ENCODE measurements at places on chromosomes 1 and 21.

- peak; percentile 15 for DNase-seq
Measured at GRCh38 chr1:109250454-109251276, 1.3 kb downstream of the CELSR2 start.

GRCh38 chr1:112110031-112110430 is 120.6 kb upstream of the KCND3 start:
- no peak for DNase-seq

DNA sequence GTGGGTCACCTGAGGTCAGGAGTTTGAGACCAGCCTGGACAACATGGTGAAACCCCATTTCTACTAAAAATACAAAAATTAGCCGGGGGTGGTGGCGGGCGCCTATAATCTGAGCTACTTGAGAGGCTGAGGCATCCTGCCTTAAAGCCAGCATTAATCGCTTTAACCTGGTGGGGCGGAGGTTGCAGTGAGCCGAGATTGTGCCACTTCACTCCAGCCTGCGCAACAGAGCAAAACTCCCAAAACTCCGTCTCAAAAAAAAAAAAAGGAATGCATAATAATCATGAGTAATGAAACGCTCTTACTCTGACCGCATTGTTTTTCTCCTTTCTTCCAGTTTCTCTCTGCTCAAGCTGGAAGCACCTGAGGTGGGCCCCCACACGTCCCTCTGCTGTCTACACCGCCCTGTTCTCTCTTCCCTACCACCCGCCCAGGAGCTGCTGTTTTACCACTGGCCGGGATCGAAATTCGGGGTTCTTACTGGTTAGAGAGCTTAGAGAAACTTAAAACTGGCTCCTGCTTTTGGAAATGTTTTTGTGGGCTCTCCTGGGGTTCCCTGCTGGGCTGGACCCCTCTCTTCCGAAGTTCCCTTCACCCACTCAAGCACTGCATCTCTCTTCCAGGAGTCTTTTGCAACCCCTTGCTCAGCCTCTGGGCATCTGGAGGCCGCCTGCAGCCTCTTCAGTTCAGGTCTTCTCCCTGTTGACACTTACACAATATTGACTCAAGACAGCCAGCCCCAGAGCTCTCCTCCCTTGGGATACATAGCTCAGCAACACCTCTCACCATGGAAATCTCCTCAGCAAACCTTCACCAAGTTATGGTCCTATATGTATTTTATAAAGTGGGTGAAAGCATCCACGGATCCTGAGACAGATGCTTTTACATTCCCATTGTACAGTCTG is 62.5 kb downstream of the FAM163A start:
- DNase-seq = no peak

- DNase-seq = no peak
Measured at GRCh38 chr1:77084457-77084856, 134.8 kb downstream of the PIGK start.

DNA sequence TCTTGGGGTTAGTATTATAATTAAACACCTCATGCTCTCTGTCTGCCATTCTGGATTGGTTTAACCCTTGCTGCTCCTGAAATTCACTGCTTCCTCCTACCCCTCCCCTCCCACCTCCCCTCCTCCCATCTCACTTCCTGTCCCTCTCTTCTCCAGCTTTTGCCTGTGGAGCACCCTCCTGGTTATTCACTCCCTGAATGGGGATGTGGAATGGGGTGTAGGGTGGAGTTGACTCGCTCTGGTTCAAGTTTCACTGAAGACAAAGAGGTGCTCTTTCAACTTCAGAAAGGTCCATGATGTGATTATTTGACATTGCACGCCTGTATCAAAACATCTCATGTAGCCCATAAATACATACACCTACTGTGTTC is 160.5 kb downstream of the PLXNA2 start:
- no peak for DNase-seq

DNA sequence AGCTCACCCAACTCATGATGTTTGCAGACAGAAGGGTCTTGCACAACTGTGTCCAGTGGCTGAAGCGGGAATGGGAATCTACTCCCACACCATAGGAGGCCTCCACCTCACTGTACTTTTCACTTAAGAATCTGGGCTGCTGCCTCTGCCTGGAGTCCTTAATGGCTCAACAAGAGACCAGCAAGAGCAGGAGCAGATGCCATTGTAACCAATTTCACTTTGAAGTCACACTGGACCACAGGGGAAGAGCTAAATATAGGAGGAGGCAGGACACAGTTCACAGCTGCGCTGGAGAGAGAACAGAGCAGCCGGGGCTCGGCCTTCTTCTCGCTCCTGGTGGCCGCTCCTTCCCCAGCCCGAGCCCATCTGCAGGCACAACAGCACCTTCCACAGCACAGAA is 120.4 kb downstream of the SIPA1L2 start:
- DNase-seq = no peak

DNA sequence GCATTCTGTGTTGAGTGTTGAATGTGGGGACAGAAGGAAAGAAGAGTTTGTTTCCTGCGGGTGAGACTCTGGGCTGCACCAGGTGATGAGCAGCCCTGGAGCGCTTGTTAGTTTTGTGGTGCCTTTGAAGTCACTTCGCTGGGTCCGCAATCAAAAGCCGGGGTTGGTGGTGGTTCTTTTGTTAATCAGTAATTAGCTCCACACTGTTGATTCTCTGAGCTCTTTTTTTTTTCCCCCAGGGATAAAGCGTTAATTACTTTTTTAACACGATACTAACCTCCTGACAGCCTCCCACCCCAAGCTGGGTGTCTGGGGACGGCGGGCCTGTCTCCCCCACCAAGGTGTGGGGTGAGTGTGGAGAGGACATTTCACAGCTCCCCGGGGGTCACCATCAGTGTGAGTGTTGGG is 56.6 kb downstream of the AGPAT3 start:
- DNase-seq = no peak

DNA sequence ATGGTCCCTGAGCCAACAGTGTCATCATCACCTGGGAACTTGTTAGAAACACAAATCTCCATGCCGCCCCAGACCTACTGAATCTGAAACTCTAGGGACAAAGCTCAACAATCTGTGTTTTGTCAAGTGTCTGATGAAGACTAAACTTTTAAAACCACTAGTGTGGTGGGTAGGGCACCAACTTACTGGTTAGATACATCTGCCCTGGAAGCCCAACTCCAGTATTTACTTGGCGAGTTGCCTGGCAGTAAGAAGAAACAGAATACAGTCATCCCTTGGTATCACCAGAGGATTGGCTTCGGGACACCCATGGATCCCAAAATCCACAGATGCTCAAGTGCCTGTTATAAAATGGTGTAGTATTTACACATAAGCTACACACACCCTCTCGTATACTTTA is 367.9 kb upstream of the DUSP10 start:
- no peak for DNase-seq

GRCh38 chr1:65572701-65573421 is 152.4 kb downstream of the LEPR start:
- DNase-seq = no peak

- no peak for DNase-seq
Measured at GRCh38 chr21:28543975-28544374, 448.7 kb downstream of the LTN1 start.

- no peak for DNase-seq
Measured at GRCh38 chr1:41380979-41381691, 19.9 kb downstream of the FOXO6 start.

GRCh38 chr21:15549671-15550070 is 180.1 kb upstream of the USP25 start:
- no peak for DNase-seq

DNA sequence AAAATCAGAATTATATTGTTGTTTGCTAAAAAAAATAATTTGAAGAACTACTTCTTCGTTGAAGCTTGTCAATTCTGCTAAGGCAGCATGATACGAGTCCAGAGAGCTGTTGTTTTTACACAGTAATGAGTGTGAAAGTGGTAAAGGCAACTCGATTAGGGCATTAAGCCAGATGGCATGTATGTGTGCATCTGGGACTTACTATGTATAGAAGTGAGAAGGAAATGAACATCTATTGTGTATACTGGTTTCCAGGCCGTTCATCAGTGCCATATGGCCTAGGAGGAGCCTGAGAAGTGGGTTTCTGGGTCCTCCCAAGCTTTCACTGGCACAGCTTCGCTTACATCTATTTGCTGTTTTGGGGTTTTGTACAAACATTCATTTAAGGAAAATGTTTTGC is 5.7 kb downstream of the CTPS1 start:
- DNase-seq = no peak

DNA sequence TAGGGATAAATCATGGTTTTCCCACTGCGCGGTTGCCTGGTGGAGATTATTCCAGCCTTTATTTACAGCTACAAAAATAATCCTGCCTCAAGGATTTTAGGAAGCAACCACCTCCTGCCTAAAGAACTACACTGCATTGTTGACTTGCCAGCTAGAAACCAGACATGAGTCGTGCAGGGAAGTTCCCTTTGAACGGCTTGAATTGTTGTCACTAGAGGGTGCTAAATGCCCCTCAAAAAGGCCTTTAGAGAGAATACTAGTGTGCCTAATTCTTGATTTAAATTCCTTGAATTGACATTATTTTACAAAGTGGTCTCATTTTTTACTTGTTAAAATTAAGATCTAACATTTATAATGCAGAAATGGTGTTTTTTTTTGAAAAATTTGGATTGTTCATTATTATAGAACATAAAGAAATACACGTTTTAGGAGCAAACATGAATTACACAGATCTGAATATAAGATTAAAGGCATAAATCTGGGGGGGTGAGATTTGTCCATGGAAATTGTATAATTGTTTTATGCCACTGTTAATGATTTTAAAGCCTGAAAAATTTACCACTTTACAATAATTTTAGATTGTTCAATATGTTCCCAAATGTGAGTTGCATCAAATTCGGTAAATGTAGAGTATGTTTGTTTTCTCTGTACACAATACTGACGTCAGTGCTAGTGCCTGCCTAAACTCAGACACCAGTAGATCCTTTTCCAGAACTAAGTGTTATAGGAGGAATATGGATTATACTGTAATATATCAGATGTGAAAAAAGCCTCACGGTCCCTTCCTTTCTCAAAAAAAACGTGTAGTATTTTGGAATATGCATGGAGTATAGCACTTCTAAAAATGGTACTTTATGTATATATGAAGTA is 7.6 kb upstream of the ERG start:
- peak; percentile 13 for DNase-seq

DNA sequence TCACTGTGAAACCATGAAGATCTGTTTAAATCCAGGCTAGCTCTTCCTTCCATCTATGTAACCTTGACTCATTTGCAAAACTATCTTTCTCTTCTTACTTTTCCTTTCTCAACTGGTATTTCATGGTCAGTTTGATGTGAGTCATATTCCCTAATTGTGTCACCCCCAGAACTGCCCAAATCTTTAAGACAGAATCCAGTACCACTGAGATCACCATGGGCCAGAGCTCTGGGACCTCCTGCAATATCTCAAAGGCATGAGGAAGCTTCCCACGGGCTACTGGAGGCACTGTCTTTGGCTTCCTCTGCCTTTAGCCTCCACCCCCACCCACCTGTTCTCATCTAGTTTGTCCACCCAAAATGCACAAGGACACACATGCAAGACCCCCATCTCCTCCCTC is 274.4 kb upstream of the FMN2 start:
- no peak for DNase-seq

DNA sequence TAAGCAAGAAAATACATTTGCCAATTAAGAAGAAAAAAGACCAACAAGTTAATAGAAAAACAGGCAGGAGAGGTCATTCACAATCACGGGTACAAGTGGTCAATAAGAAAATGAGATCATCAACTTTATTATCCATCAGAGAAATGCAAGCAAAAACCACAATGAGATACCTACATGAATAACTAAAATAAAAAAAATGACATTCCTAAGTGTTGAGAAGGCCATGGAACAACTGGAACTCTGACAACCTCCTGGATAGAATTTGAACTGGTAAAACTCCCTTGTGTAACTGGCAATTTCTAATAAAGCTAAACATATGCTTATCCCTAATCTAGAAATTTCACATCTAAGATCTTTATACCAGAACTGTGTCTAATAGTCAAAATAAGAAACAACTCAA is 135.4 kb upstream of the BACE2 start:
- DNase-seq = no peak

DNA sequence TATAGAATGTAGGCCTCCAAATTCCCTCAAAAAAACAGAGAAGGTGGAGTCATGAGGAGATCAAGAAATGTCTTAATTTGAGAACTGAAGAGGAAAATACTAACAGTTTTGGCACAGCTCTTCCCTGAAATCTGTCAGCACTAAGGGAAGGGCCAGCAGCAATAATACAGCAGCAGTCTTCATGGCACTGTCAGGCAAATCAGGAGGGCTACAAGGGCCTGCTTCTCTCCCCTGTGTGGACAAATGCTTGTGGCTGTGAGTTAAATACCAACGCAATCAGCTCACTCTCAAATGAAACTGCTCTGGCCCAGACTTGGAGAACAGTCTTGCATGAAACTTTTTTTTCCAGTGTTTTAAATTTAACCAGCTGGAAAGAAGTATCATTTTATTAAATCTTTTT is 20.5 kb upstream of the CNN3 start:
- DNase-seq = no peak

DNA sequence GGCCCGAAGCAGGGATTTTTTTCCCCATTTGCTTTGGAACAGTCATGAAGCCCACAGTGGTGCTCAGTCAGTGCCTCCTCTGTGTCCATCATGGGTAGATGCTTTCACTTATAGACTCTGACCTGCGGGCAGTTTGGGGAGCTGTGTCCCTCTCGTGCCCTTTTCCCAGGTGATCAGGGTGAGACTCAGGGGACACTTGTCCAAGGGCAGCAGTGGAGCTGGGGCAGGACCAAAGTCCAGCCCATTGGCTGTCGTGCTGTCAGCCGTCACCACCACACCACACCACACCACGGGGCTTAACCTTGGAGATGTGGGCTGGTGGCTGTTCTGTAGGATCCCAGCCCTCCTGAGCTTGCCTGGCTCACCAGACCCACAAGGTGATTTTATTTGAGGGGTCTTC is 34.9 kb downstream of the SIM2 start:
- no peak for DNase-seq

- no peak for DNase-seq
Measured at GRCh38 chr1:116403496-116404136, 30.6 kb downstream of the ATP1A1 start.

GRCh38 chr1:173255214-173255813 is 48.2 kb upstream of the TNFSF4 start:
- no peak for DNase-seq

DNA sequence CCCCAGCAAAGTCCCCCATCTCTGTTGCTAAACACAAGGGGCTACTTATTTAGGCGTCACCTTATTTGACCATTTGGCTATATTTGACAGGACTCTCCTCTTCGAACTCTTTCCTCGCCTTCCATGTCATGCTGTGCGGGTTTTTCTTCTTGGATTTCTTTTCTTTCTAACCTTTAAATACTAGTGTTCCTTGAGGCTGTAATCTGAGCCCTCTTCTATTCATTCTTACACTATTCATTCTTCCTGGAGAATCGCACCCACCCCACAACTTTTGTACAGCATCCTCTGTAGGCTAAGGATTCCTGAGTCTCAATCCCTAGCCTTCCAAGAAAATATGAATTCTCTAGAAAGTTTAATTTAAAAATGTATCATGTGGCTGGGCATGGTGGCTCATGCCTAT is 61.7 kb upstream of the C1orf115 start:
- DNase-seq = no peak

GRCh38 chr1:41773144-41773591 is 145.6 kb downstream of the HIVEP3 start:
- DNase-seq = no peak
